ENCODE measurements at places on chromosomes 7 and 10.

DNA sequence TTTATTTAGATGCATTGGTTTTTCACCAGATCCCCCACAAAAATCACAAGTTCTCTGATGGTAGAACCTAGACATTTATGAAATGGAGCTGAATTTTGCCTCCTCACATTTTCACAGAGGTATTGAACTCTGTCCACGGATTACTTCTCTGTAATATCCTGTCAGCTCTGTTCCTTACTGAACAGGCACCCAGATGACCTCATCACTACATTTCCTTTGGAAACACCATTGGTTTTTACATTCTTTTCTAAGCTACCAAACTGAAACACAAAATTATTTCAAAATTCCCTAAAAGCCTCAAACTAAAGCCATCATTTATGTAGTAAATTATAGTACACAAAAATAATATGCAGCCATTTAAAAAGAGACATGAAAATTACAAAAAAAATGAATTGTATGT lies 98.3 kb upstream of the KCNIP2 start:
- DNase-seq, result no peak

- DNase-seq, result no peak
Observed at GRCh38 chr7:24991353-24991752, 11.4 kb upstream of the OSBPL3 start.

- DNase-seq, result no peak
Observed at GRCh38 chr10:124356701-124357560, 61.8 kb downstream of the OAT start.

GRCh38 chr10:20841419-20841818 lies 55.7 kb downstream of the NEBL start:
- DNase-seq, result no peak

DNA sequence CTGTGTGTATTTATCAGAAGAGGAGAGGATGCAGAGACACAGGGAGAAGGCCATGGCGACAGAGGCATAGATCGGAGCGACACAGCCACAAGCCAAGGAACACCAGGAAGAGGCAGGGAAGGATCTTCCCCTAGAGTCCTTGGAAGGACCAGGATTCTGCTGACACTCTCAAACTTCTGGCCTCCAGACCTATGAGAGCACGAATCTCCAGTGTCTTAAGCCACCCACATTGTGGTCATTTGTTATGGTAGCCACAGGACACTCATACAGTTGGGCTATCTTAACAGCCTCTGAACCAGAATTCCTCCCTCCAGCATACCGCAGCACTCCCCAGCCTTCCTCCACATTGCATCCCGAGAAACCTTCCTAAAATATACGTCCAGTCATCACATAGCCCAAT lies 367.0 kb upstream of the MGMT start:
- no peak for DNase-seq

All from NCI-H187 (cell line).